HEK293T (cell line): ENCODE measurements at places on chromosomes 11 and 22.

DNA sequence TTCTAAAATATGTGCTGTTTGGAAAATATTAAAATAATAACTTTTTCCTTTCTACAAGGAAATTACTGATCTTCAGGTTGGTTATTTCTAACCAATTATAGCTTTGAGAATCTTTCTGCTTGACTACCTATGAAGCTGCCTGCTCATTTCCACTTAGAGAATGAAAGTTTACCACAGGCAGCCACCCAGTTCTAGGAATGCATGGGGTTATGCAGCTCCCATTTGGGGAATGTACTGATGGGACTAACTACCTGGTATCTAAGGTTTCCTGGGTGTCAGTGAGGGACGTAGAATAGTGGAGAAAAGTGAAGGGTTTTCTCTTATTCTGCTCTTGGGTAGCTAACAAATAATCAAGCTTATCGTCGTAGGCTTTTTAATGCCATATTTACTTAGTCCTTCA, 73.4 kb downstream of the DEUP1 start:
- DNase-seq: no peak

DNA sequence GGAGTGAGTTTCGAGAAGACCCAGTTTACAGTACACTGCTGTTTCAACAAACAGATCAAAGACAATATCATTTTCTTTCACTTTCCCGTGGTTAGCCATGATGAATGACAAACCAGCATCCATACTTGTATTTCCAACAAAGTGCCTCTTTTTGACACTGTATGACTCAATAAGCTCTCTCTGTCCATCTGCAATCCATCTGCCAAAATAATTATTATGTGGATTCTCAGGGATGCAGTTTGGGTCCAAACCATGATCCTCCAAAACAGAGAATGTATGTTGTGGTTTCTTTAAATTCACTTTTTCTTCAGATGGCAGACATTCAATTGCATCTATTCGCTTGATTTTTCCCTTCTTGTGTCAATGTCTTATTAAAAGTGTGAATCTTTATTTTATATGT, 37.8 kb upstream of the RASD2 start:
- no peak for DNase-seq

DNA sequence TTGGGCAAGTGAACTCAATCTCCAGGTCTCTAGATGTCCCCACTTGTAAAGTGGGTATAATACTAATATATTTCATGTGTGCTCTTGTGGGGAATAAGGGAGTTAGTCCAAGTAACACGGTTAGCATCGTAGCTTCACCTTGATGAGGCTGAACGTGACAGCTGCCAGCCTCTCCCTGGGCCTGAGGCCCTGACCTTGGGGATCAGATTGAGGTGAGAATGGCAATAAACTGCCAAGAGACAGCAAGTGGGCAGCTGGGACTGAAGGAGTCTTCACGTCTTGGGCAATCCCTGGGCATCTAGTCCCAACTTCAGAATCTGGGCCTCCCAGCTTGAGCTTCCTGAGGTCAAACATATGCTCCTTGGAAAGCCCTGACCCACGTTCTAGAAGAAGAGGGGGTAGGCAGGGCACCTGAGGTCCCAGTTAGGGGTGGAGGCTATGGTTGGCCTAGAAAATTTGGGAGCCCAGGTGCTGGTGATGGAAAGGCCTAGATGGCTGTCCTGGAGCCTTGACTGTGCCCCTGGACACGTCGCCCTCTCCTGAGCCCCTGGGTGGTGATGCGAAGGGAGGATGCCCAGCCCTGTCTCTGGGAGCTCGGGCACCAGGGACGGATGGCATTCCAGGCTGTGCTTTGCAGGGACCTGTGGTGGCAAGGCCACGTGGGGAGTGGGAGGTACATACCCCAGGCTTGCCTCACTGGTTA, 23.4 kb downstream of the ADAMTS15 start:
- no peak for DNase-seq

DNA sequence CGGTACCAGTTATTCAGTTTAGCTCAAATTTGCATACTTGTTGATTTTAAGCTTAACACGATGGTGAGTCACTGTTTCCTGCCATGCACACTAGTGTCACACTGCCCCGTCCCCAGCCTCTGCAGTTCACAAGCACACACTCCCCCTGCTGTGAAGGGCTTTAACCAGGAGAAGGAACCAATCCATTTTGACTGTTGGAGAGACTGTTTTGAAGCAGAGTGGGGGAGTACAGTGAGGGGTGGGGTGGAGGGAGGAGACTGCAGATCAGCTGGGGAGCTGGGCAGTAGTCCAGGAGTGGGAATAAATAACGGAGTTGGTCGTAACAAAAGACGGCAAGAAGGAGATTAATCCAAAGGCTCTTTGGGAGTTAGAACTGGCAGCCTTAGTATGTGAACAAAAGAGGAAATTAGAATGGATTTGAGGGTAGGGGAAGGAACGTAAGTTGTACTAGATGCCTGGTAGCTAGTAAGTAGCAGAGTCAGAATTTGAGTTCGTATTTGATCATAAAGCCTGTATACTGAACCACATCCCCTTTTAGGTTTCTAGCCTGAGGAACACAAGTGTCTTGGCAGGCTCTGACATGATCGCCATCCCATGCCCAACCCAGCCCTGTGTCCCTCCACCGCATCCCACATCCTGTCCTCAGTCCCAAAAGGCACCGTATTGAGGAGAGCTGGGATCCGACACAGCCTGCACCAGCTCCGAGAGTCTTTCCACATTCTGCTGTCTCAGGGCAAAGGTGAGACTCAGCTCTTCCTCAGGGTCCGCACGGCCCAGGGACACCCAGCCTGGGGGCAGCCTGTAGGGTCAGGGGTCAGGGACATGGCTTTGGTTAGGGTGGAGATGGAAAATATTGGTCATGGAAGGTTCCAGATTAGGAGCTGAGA, 862 bp downstream of the TPP1 start:
- peak; percentile 24 for DNase-seq

DNA sequence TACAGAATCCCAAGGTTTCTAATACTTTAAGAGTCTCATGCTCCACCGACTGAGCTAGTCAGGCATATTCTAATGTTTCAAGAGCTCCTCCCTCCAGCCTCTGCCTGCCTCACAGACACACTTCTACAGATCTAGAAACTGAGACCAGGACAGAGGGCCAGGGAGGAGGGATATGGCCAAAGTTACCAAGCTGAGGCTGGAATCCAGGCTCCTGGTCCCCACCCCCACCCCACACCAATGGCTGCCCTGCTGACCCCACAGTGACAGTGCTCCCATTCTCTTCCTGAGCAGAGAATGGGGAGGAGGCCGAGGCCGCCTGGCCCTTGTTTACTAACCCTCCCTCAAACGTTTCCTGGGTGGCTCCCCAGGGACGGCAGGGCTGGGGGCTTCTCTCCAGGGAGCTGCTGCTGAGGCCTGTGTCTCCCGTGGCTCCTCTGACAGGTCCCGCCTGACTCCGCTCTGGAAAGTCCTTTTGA, 2.2 kb downstream of the PLEKHB1 start:
- DNase-seq: no peak

DNA sequence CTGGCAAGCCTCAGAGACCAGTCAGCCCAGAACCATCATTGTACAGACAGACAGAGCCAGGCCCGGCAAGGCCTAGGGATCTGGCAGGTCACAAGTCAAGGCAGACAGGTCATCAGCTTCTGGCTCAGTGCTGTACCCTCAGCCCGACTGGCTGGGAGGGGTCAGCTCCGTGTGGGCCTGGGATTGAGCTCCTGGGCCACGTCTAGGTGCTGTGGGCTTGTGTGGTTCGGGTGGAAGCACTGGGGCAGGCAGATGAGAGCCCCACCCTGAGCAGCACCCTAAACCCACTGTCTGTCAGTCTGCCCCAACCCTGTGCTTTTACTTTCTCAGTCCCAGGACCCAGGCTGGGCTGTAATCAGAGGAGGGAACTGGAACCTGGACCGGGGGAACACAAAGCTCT, 26.9 kb upstream of the P2RY2 start:
- DNase-seq: no peak

- no peak for DNase-seq
Observed at GRCh38 chr11:99333621-99334020, 312.9 kb downstream of the CNTN5 start.

DNA sequence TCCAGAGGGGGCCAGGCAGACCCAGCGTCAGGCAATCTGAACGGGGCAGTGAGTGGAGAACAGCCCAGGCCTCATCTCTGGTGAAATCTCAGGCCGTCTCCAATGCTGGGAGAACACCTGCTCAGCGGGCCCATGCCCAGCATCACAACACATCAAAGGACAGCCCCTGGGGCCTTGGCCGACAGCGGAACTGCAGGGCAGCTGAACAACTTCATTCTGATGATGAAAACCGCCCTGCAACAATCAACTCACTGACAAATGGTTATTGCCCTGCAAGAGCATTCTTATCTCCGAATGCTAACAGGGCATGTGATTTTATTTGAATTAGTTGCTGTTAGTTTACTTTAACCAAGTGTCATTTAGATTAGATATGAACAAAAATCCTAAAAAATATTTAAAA, 14.6 kb downstream of the CELSR1 start:
- no peak for DNase-seq

DNA sequence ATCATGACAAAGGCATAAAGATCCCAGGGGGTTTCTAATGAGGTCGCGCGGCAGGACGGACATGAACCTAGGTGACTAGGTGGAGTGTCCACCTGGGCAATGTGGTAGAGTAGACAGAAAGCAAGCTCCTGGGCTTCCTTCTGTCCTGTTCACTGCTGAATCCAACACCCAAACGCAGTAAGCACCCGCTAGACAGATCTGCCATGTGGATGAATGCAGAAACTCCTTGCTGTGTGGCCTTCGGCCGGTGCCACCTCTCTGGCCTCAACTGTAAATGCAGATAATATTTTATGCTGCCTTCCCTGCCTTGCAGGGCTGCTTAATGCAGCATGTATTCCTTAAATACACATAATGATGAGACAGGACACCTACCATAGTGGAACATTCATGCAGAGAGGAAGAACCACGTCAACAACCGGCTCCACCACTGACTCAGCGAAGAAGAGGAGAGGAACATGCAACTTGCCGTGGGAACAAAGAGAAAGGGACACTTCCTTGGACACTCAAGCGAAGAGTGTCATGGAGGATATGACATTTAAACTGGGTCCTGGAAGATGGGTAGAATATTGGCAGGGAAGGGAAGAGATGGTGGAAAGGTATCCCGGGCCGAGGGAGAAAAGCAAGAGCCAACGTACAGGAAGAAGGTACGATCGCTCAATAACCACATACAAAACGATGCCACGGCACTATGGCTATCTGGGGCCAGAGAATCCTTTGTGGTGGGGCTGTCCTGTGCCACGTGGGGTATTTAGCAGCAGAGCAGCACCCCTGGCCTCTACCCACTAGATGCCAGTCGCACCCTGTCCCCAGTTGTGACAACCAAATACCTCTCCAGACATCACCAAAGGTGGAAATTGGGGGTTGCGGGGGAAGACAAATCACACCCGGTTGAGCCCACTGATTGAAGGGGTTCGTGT, 30.8 kb downstream of the MYH9 start:
- DNase-seq: no peak

GRCh38 chr11:12824281-12825041, 150.2 kb downstream of the TEAD1 start:
- no peak for DNase-seq

DNA sequence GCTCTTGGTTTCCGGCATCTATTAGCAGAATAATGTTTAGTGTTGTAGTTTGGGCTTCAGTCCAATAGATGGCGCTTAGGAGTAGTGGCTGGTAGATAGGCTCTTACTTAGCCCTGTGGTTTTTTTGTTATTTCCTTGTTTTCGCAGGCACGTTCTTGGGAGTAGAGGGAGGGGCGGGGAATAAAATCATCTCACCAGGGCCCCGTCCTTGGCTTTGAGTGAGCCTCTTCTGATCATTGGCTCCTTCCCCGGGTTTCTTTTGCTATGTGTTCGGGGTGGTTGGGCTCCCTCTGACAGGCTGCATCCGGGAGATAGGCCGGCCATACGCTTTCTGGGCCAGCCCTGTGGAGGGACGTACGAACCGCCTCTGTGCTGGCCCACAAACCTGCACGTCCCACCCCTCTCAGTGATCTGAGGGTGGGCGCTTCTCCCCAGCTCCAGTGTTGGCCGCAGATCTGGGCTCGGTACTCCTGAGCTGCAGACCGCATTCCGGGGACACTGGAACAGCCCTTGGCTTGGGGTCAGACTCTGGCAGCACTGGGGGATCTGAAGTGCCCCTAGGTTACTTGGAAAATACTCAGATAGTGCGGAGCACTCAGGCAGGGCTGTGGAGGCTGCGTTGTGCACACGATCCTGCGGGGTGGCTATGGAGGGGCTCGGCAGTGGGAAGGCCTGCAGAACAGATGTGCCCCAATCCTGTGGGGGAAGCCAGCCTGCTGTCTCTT, 217.0 kb downstream of the DYNC2H1 start:
- peak; percentile 67 for DNase-seq

GRCh38 chr11:61442616-61443015, 12.7 kb downstream of the SDHAF2 start:
- no peak for DNase-seq

DNA sequence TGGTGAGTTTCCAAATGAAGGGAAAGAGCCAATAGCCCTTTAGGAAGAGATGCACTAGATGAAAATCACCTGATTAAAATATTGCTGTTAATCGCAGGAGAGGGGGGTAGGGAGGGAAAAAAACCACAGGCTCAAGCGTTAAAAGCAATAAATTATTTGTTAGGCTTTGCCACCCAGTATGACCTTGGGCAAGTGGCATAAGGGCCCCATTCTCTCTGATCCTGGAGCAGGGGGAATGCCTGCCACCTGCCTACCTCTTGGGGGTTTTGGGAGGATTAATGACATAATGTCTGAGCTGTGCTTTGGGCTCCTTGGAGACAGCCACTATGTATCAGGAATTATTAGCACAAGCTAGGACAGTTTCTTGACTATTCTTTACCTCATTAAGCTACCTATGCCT, 80.0 kb downstream of the ZNRF3 start:
- no peak for DNase-seq

GRCh38 chr11:68584097-68584496, 100.2 kb upstream of the GAL start:
- DNase-seq: peak; percentile 69

DNA sequence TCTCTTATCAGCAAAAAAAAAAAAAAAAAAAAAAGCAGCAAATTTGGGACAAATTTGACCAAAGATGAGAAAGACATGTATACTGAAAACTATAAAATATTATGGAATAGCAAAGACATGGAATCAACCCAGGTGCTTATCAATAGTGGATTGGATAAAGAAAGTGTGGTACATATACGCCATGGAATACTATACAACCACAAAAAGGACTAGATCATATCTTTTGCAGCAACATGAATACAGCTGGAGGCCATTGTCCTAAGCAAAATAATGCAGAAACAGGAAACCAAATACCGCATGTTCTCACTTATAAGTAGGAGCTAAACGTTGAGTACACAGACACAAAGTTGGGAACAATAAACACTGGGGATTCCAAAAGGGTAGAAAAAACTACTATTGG, 1.8 kb upstream of the RNF141 start:
- no peak for DNase-seq

DNA sequence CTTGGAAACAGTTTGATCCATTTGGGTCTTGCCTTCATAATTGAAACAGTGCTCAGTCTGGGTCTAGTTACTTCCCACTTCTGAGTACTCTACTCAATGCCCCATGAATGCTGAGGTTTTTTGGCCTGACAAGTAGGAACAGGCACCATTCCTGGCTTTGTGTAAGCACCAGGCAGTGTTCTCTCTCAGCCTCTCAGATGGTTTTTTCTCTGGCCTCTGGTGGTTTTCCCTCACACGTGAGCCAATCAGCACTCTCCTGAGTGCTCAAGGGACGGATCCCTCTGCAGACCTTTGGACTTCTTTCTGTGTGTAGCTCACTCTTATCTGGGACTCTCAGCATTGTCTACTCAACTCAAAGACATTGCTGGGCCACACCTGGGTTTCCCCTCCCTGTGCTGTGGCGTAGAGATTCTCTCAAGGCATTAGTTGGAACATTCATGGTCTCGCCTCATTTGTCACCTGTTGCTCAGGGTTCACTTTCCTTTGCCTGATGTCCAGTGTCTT, 21.3 kb downstream of the SIK2 start:
- DNase-seq: no peak

- no peak for DNase-seq
Observed at GRCh38 chr11:251550-251949, 14.8 kb downstream of the PSMD13 start.
